ENCODE measurements at places on chromosomes 5 and 9.

DNA sequence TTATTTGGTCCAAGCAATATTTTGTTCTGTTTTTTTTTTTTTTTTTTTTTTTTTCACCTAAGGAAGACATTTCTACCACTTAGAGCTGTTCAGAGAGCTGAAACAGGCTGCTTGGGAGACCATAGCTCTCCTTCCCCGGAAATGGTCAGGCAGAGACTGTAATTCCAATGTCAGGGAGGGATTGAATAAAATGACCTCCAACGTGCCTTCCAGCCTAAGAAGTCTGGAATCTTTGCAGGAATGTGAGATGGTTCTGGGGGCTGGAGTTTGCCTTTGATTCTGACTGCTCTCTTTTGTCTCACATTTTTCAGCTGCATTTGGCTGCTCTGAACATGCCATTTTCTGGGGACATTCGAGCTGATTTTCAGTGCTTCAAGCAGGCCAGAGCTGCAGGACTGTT, 38.3 kb upstream of the TGFBR1 start:
- no peak for DNase-seq

DNA sequence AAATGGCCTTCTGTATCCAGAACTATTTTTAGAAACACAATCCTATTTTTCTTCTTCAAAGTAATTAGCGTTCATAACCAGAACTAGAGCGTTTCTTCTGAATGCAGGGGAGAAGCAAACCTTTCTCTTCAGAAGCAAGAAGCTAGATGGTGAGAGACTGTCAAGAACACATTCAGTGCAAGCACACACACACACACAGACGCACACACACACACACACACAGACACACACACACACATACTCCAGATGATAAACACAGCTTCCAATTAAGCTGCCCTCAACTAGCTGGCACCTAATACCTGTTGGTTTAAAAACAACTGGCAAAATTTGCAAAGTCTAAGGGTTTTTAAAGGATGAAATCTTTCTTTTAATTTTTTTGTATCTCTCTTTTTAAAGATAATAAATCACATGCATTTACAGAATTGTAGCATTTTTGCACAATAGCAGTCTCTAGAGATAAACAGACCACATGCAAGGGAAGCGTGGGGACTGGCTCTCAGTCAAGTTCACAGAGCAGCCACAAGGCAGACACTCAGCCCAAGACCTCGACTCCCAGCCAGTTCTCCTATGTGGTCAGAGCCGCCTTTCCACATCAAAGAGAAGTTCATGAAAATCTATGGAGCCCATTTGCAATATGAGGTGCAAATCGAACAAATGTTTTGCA, 138.5 kb downstream of the TTLL11 start:
- no peak for DNase-seq

- DNase-seq = no peak
Observed at GRCh38 chr9:93814077-93814956, 140.8 kb downstream of the BARX1 start.

- DNase-seq = no peak
Observed at GRCh38 chr9:73775757-73776156, 624.1 kb downstream of the ANXA1 start.

- no peak for DNase-seq
Observed at GRCh38 chr5:125612776-125613175, 810.4 kb upstream of the GRAMD2B start.

DNA sequence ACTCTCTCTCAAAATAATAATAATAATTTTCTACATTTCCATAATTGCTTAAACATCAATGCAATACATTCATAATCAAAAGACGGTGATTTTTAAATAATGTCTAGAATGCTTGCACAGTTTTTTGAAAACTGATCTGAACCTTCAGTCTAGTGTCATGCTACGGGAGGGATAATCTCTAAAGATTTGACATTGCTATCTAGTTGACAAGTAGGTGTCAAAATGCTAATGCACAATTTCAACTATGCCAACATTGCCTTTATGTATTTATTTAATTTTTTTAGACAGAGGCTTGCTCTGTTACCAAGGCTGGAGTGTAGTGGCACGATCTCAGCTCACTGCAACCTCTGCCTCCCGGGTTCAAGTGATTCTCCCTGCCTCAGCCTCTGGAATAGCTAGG, 16.0 kb upstream of the PCAT7 start:
- DNase-seq = no peak

GRCh38 chr5:14463629-14464028, 118.0 kb upstream of the OTULINL start:
- no peak for DNase-seq

- no peak for DNase-seq
Observed at GRCh38 chr9:68496356-68496755, 44.3 kb downstream of the TMEM252 start.

- no peak for DNase-seq
Observed at GRCh38 chr5:138664276-138664943, 88.8 kb upstream of the CTNNA1 start.

DNA sequence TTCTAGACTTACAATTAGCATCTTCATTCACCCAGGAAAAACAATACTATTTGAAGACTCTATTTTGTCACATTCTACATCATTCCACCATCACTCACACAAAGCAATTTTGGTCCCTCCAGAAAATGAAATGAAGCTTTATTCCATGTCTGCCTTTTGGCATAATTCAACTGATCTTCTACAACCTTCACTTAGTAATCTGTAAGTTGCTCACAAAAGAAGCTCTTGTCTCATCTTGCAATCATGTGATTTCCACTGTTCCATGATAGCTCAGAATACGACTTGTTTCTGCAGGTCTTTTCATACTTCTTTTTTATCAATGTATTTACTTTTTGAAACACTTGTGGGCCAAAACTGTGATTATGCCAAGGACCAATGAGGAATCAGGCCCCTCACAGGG, 261.9 kb upstream of the NR4A3 start:
- no peak for DNase-seq

GRCh38 chr9:100474082-100474923, 1.4 kb downstream of the TMEFF1 start:
- no peak for DNase-seq

DNA sequence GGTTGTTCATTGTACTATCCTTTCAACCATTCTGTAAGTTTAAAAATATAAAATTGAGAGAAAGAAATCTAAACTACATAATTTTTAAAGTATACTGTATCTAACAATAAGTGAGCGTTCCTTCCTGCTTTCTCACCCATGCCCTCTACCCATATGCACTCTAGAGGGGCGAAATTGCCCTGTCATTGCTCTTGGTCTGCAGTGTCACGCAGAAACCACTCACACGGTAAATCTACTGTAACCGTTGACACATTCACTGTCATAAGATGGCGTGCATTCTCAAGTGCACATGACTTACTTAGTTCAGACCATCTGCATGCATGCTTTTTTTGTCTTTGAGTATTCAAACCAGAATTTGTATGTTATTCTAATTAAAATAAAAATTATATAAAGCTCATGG, 55.7 kb upstream of the NIPBL start:
- no peak for DNase-seq

GRCh38 chr5:38431242-38431853, 125.1 kb downstream of the LIFR start:
- no peak for DNase-seq

DNA sequence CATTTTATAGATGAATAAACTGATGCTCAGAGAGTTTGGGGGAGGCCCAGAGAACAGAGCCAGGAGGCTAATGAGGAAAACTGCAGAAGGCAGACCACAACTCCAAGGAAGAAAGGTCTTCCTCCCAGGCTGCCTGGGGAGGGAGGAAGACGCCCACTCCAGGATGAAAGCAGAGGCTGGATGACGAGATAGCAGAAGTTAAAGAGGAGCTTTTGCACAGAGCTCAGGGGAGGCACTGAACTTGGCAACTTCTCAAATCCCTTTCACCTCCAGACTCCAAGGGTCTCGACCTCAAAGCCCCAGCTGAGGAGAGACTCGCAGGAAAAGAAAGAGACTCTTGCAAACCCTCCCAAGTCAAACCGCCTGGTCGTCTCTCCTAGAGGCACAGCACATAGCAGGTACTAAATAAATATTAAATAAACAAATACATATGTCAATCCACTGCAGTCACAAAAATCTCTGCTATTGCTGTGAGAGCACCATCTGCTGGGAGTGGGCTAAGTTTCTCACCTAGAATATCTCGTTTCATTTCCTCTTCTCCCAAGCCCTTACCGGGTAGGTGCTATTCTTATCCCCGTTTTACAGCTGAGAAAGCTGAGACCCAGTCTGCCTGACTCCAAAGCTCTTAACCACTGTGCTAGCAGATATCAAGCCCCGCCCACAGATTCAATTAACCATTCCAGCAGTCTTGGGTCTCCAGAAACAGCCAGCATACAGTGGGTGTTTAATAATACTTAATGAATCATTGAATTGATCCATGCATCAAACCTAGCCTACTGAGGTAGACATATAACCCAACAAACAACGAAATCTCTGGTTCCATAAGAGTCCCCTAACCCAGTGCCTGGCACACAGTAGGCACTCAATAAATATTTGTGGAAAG, 97.8 kb upstream of the HAND1 start:
- DNase-seq = no peak

DNA sequence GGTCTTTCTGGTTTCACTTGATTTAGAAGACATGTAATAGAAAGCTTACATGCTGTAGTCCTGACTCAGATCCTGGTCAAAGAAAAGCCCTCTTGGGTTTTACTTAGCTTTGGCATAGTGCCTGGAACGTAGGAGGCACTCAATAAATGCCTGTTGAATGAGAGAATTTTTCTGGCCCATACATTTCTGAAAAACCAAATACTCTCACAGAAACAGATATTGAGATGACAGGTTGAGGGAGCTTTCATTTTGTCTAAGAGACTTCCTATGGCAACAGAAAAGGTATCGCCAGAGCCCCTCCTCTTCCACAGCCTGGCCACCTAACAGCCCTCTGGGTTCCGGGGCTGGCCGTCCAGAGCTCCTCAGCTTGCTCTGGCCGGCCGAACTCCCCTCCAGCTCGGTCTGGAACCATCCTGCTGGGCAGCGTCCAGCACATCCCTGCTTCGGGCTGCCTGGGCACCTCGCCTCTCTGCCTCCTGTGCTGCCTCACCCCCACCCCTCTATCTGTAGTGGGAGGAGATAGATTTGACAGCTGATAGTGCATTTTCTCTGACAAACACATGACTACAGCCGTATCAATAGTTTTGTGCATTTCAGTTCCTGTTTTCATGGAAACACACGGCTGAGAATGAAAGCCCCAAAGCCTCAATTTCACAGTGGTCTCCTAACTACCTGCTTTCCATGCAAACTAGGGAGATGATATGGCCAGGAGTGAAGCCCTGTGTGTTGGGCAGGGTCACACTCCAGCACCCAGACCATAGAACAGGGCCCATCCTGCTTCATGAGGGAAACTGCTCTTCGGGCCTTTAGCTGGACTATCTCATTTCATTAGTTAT, 1.1 kb downstream of the IL4 start:
- DNase-seq = no peak

- no peak for DNase-seq
Observed at GRCh38 chr9:91364702-91365101, 3.0 kb upstream of the AUH start.
